ENCODE measurements at places on chromosomes 3 and 15.

- DNase-seq = peak; percentile 60
- no peaks in the 10 kb centered on the region for H3K4me1 ChIP-seq
- peak overlapping the region; percentile 75 for H3K4me3 ChIP-seq
- H3K27me3 ChIP-seq = peaks cover 49% of the 10 kb centered on the region
These were observed 3.0 kb downstream of the MEIS2 start for GRCh38 chr15:37097144-37097919.

DNA sequence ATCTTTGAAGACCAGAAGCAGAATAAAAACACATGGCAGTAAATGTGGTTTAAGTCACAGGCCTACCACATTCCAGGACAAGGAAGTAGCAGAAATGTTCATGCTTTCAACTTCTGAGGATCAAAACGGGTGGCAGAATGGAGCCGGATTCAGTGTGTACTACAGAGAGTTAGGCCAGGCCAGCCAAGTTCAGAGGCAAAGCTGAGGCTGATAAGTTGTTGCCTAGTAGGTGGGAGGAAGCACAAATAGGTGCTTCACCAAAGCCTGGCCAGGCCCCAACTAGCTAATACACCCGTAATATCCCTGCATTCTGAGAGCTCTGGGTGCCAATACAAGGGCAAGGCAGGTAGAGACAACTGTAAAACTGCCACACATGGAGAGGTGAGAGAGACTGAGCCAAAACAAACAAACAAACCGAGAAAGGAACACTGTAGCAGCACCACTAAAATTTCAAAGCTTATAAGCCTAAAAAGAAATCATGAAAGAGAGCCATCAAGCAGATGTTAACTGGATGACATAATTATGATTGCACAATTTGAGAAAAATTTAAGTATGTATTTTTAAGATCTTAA is 156.4 kb upstream of the CBLB start:
- no peaks in the 10 kb centered on the region for H3K27me3 ChIP-seq
- H3K27ac ChIP-seq = peak overlapping the region; percentile 46
- DNase-seq = peak; percentile 42
- H3K4me1 ChIP-seq = peaks cover 5% of the 10 kb centered on the region
- H3K4me3 ChIP-seq = no peak overlapping the region

GRCh38 chr15:73907035-73907408 is 19.2 kb upstream of the LOXL1 start:
- no peak overlapping the region for H3K27ac ChIP-seq
- H3K4me1 ChIP-seq = peaks cover 5% of the 10 kb centered on the region
- H3K4me3 ChIP-seq = no peak overlapping the region
- no peaks in the 10 kb centered on the region for H3K36me3 ChIP-seq

- no peaks in the 10 kb centered on the region for H3K27me3 ChIP-seq
- peaks cover 11% of the 10 kb centered on the region for H3K4me1 ChIP-seq
- H3K27ac ChIP-seq = no peak overlapping the region
These were observed 169.1 kb downstream of the NSMCE3 start for GRCh38 chr15:29100486-29101000.

DNA sequence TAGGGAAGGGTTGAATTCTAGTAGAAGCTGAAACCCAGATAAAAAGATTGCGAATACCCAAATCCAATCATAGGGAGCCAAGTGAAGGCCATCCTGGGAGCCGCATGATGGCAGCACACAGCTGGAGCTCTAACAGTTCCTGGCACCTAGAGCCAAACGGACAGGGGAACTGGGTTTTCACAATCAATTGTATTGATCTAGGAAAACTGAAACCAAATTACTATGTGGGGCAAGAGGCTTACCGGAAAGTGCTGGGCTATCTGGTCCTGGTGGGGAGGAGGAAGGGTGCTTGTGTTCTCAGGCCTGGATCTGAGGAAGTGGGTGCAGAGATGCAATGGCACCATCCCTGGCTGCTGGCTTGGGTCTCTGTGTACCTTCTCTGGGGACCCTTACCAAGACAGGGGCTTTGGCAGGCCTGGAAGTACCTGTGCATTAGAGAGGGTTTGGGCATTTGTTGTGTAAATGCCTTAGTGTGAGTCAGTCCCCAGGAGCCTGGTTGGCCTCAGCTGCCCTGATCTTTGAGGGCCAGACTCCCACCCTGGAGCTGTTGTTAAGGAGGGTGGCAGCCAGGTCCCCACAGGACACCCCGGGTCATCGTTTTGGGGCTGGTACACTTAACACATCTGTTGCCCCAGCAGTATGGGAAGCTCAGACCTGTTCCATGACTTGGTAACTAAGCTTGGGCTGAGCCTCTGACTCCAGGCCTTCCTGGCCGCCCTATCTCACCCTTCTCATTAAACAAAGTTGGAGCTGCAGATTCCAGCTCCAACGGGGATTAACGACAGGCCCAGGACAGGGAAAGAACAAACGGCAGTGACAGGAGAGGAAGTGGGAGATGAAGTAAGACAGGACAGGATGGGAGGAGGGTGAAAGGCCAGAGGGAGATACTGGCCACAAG is 8.9 kb upstream of the FURIN start:
- DNase-seq = no peak
- H3K27ac ChIP-seq = peak overlapping the region; percentile 32
- H3K4me3 ChIP-seq = no peak overlapping the region
- no peaks in the 10 kb centered on the region for H3K4me1 ChIP-seq
- H3K36me3 ChIP-seq = no peaks in the 10 kb centered on the region

DNA sequence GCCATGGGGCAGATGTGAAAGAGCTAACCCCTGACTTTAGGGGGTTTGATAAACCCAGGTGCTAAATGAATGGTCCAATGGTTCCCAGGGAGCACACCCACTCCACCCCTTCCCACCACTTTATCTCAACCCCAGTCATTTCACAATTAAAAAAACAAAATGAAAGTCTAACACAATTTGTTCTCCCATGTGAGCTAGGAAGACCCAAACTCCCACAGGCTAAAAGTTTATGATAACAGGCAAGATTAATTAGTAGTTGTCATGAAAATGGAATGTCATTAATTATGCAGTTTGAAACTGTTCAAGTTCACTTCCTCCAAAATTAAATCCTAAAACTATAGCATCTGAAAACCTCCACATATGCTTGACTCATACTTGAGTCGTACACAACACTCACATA is 63.3 kb upstream of the TPM1 start:
- peaks cover 6% of the 10 kb centered on the region for H3K4me1 ChIP-seq
- no peak overlapping the region for H3K27ac ChIP-seq
- DNase-seq = no peak
- no peaks in the 10 kb centered on the region for H3K27me3 ChIP-seq

- no peak for DNase-seq
- no peaks in the 10 kb centered on the region for H3K4me1 ChIP-seq
- no peak overlapping the region for H3K27ac ChIP-seq
These were observed 412.5 kb downstream of the SOX2 start for GRCh38 chr3:182124187-182124586.
